ENCODE measurements at places on chromosomes 4 and X.

GRCh38 chr4:135775909-135776308, 1574.3 kb upstream of the PABPC4L start:
- no peak for DNase-seq

DNA sequence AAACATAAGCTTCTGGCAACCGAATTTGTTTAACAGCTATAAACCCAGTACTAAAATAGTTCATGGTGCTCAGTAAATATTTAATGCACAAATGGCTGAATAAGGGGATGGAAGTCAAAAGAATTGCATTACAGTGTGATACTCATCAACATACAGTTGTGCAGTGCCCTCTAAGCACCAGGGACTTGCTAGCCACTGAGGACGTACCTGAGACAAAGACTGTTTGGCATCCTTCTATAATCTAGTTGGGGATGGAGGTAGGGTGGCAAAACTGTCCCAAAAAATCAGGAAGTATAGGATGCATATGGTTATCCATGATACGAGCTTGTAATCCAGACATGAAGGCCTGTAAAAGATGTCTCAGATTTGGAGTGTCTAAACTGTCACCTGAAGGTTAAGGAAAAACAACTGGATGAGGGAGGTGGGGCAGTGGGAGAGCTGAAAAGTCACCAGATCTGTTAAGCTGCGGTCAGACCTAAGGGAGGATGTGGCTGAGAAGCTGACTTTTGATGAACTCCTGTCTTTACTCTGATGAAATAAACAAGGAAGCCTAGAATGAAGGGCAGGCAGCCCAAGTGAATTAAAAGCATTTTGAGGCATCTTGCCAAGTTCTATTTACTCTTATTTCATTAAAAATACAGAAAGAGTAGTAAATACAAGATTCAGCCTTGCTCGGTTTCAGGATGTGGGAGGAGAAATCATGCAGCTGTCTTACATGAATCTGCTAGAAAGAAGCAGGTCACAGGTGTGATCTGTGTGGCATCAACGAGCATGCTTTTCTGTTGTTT, 12.0 kb upstream of the CD38 start:
- no peak for DNase-seq

GRCh38 chrX:40108162-40108958, 10.6 kb upstream of the BCOR start:
- DNase-seq: no peak

DNA sequence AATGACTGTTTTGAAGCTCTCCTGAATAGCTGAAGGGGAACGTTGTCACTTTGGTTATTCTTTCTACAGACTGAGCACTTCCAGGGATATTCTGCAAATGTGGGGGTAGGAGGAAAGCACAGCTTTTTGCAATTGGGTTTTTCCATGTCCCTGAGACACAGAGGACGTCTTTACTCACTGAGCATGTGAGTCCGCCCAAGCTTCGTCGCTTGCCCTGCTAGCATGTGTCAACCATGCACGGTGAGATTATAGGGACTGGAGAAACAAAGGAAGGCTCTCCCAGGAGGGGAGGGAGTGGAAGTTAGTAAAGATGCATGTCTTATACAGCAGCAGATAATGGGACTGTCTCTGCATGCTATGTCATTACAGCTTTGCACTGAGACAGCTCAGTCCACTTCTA, 111.5 kb upstream of the SFRP2 start:
- DNase-seq: no peak

GRCh38 chr4:15451181-15451865, 18.4 kb upstream of the CC2D2A start:
- no peak for DNase-seq

- DNase-seq: no peak
Observed at GRCh38 chr4:80007745-80008149, 65.3 kb downstream of the ANTXR2 start.

DNA sequence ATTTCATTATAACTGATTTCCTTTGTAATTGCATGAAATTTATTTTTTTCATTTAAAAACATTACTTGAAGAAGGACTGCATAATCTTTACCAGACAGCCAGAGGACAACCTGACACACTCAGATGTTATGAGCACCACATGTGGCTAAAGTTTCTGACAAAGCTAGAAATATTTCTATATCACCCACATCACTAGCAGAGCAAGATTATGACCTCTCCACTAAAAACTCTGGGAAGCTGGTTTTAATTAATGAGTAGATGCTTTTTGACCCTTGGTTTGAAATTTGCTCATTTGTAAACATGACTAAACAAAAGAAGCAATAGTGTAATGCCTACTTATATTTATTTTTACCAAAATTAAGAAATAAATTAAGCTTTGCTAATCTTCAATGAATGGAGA, 661.5 kb upstream of the EPHA5 start:
- no peak for DNase-seq

DNA sequence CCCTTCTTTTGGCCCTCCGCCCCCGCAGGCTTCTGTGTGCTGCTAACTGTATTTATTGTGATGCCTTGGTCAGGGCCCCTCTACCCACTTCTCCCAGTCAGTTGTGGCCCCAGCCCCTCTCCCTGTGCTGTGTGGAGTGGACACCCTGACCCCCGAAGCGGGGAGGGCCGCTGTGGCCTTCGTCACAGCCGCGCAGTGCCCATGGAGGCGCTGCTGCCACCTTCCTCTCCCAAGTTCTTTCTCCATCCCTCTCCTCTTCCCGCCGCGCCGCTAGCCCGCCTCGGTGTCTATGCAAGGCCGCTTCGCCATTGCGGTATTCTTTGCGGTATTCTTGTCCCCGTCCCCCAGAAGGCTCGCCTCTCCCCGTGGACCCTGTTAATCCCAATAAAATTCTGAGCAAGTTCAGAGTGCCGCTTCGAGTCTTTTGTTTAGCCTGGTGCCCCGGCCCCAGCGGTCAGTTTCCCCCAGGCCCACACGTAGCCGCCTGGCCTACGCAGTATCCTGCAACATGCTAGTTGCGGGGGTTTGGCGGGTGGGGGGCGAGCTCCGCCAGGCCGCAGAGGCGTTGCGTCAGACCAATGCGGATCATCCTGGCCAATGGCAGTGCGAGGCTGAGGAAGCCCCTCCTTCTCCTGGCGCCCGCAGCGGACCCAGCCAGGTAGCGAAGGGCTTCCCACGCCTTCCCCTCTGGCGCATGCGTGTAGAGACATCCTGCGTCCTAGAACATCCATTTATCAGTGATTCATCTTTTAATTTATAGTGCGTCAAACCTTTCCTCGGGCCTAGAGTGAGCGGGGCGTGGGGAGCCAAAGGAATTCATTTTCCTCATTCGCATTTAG, 5.6 kb upstream of the KANTR start:
- peak; percentile 45 for DNase-seq

- DNase-seq: peak; percentile 15
Observed at GRCh38 chr4:180828455-180829018, 1414.7 kb upstream of the TENM3 start.

- DNase-seq: peak; percentile 24
Observed at GRCh38 chr4:79050541-79050880, 111.3 kb upstream of the PAQR3 start.

GRCh38 chrX:97847885-97848679, 964.4 kb downstream of the RPA4 start:
- DNase-seq: no peak

- DNase-seq: no peak
Observed at GRCh38 chrX:44908827-44909226, 35.8 kb downstream of the KDM6A start.

- no peak for DNase-seq
Observed at GRCh38 chrX:100931925-100932285, 3.2 kb upstream of the XKRX start.

DNA sequence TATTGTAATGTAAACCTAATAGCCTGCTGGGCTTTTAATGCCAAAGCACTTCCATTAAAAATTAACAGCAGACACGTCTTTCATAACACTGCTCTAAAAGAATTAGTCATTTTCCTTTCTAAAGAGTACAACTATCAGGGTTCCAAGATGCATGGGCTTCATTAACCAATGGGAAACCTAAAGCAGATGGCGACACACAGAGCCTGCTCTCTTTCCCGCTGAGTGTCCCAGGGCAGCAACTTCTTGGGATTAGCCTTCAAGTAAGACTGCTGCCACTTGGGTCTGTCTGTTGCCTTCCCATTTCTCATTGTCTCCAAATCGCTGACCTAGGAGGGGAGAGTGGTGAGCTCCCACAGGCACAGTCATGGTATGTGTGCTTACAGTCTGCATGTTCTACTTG, 14.0 kb upstream of the PHKA2 start:
- no peak for DNase-seq

DNA sequence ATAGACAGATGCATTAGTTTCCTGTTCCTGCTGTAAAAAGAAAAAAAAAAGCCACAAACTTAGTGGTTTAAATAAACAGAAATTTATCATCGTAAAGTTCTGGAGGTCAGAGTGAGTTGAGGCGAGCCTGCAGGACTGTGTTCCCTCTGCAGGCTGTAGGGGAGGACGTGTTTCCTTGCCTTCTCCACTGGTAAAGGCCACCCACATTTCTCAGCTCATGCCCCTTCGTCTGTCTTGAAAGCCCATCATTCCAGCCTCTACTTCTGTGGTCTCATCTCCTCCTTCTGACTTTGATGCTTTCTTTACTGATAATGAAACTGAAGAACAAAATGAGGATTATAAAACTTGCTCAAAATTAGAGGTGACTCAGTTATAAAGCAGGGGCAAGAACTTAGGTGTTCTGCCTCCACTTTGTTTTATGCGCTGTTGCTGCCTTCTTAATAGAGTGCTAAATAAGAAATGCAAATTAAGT, 143.0 kb downstream of the STIM2 start:
- DNase-seq: no peak

DNA sequence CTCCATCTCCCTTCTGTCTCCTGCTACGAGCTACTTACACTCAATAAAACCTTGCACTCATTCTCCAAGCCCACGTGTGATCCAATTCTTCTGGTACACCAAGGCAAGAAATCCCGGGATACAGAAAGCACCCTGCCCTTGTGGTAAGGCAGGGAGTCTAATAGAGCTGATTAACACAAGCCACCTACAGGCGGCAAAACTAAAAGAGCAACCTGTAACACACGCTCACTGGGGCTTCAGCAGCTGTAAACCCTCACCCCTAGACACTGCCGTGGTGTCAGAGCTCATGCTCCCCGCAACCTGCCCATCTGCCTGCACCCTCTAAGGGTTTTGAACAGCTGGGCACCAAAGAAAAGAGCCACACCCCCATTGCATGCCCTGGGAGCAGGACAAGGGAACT, 755.4 kb upstream of the HTR2C start:
- DNase-seq: no peak

DNA sequence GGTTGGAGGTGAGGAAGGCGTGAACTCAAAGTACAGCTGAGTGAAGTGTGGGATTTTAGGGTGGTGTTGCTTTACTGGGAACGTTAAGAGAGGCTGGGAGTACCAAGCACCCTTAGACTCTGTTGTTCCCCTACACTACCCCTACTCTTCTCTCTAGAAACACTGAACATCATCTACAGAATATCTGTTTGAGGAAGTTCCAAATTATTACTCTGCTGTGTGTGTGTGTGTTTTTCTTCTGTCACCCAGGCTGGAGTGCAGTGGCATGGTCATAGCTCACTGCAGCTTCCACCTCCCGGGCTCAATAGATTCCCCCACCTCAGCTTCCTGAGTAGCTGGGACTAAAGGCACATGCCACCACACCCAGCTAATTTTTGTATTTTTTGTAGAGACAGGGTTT, 76.7 kb upstream of the AP1S2 start:
- no peak for DNase-seq

Data from NCI-H2029 treated with DMSO at 0.1 percent for 48 hours (cell line).